ENCODE measurements at places on chromosomes 11 and 22.
A peak's percentile ranks its signal among the peaks of the same experiment; 100 is the strongest.

DNA sequence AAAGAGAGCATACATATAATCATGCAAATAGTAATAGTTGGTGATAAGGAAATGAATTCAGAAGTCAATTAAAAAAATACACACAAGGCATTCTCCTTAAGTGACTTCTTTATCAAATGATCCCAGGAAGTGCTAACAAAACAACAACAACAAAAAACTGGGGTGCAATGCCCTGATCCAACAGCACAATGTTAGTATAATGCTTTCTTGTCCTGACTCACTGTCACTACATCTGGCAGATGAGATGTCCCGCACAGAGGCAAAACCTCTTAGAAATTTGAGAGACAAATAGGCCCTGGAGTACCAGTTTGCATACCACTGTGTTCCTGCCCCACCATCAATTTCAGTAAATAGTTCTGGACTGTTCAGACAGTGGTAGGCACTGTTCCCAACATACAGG lies 11.0 kb upstream of the AMBRA1 start:
- no peak for DNase-seq

GRCh38 chr11:888310-889212 lies 22.0 kb downstream of the CHID1 start:
- DNase-seq = no peak

DNA sequence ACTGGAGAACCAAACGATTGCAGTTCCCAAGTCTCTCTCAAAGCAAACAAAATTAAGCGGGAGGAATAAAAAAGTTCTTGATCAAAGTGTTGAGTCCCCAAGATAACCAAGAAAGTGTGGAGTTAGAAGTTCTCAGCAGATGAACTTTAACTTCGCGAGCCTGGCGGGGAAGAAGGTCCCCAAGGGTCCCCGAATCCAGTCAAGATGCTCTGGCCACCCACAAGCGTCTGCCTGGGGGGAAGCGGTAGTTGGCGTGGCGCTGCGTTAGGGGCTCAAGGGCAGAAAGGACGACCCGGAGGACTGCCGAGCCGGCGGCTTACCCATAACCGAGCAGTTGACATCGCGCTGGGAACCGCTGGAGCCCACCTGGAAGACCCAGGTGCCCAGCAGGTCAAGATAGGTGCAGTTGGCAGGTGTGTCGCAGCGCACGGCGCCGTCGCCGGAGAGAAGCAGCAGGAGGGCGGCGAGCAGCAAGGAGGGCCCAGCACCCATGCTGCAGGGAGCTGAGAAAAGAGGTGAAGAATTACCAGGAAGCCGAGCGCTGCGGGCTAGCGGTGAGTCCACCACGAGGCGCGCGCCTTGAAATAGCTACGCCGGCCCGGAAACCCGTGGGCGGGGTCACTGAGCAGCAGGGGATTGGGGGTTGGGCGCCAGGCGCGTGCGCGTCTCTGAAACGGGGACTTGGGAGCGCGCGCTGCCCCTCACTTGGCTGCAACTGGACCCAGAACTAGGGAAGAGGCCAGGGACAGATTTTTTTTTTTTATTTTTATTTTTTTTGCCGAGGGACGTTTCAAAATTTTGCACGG lies at the start of gene CTSC:
CTSC (minus strand) TSS at position 556 of the 806 bp plus-strand sequence; CDS start at position 492, 64 bp downstream.
- peak; percentile 46 for DNase-seq

DNA sequence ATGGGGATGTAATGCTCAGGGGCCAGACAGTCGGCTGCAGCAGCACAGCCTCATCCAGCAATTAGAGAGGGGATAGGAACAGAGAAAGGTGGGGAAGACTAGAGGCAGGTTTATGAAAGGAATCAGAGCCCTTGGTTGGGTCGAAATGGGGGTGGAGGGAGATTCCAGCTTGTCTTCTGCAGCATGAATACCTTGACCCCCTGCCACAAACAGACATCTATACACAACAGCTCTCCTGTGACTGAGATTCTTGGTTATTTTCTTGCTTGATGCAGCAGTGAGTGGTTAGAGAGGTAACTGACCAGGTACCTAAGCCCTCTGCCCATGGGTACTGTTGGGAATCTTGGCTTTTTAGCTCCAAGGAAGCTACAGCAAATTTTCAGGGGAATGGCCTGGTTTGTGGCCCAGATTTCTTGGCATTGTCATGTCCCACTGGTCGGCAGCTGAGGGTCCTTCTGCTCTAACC lies at the start of gene TRIM49D1:
TRIM49D1 (minus strand) TSS at position 51 of the 466 bp plus-strand sequence. CDS start 4,535 bp downstream, outside the sequence.
- DNase-seq = no peak

GRCh38 chr11:118606157-118606843 lies 1.1 kb upstream of the PHLDB1 start:
- DNase-seq = no peak

GRCh38 chr11:2434008-2434407 lies 10.3 kb downstream of the TRPM5 start:
- DNase-seq = no peak

DNA sequence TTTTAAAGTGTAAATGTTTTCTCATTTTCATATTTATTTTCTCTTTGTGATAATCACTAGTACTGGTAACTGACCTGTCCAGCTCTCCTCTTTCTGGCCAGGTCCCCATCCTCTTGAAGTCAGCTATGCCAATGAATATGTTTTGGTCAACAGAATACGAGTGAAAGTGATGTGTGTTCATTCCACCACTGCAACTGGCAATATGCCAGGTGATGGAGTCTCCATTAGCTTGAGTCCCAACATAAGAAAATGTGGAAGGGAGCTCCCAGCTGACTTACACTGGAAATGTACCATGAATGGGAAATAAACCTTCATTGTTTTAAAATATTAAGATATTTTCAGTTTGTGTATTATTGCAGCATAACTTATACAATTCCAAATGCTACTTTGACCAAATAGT lies 75.8 kb downstream of the CCDC34 start:
- DNase-seq = no peak

DNA sequence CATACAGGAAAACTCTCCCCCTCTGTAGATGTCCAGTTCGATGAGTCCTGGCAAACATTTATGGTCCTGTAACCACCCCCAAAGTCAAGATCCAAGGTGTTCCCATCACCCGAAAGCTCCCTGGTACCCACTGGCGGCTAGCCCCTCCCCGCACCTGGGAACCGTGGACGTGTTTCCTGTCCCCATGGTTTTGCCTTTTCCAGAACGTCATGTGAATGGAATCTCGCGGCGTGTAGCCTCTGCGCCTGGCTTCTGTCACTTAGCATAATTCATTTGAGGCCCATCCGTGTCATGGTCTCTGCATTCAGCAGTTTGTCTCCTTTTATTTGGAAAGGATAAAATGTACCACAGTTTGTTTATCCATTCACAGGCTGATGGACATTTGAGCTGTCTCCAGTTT lies 106.3 kb downstream of the KCNQ1 start:
- DNase-seq = no peak

DNA sequence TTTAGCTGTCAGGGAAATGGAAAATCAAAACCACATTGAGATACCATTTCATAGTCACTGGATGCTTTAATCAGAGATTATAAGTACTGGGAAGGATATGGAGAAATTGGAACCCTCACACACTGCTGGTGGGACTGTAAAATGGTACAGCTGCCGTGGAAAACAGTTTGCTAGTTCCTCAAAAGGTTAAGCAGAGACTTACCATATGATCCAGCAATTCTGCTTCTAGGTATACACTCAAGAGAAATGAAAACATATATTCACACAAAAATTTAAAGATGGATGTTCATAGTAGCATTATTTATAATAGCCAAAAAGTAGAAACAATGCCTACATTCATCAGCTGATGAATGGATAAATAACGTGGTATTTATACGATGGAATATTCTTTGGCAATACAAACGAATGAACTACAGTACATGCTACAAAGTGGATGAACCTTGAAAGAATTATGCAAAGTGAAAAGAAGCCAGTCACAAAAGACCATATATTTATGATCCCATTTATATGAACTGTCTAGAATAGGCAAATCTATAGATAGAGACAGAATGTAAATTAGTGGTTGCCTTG lies 23.0 kb downstream of the RNF121 start:
- DNase-seq = no peak

DNA sequence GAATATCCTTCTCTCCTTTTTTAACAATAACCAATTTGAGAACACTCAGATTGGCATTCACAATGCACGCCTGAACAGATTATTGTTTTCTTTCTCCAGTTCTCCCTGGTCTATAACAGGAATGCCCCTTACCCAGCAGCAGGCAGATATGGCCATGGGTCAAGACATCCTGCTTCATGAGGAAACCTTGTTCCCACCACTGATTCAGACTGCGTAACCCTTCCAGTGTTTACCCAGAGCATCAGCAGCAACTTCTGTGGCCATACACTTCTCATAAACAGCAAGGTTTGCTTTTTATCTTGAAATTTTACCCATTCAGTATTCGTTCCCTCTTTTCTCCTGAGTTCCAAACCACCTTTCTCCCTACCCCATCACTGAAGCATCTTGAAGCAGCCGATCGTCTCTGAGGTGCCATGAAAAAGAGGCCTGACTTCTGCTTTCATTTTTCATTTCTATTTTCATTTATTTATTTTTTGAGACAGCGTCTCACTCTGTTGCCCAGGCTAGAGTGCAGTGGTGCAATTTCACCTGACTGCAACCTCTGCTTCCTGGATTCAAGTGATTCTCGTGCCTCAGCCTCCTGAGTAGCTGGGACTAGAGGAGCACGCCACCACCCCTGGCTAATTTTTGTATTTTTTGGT lies 9.6 kb downstream of the PTS start:
- no peak for DNase-seq

GRCh38 chr22:42732081-42732480 lies 11.4 kb upstream of the A4GALT start:
- no peak for DNase-seq

GRCh38 chr22:44153710-44154109 lies 27.0 kb upstream of the PARVG start:
- DNase-seq = no peak

GRCh38 chr11:1219834-1220815 lies 2.7 kb upstream of the MUC5B start:
- no peak for DNase-seq

GRCh38 chr11:111402411-111402810 lies 23.3 kb upstream of the POU2AF1 start:
- no peak for DNase-seq

GRCh38 chr11:1051356-1052132 lies 15.0 kb upstream of the MUC6 start:
- no peak for DNase-seq

DNA sequence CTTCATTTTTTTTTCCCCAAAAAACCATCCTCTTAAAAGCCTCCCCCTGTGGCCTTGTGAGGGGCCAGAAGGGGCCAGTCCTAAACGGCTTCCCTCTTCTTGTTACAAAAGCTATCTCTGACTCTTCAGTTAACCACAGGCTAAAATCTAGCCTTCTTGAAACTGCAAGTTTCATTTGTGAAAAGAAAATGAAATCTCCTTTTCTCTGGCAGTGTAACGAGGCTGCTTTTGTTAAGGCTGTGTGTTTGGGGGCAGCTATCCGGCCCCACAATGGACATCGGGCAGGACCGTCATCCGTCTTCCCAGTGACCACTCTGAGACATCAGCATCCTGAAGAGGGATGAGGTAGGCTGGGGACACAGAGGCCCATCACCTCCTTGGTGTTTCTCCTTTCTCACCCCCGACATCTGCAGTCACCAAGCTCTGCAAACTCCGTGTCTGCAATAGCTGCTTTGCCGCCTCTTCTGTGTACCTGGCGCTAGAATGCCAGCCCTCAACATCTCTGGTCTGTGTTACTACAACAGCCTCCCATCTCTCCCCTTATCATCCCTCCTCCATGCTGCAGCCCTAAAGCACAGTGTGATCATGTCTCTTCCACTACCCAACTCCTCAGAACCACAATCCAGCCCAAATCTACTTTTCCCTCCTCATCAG lies 94.0 kb downstream of the RCN1 start:
- no peak for DNase-seq

- DNase-seq = no peak
These were observed 16.2 kb downstream of the OTOG start for GRCh38 chr11:17563231-17563646.

GRCh38 chr11:12246147-12246546 lies 131.2 kb upstream of the PARVA start:
- DNase-seq = no peak

- DNase-seq = no peak
These were observed 62.2 kb upstream of the FADD start for GRCh38 chr11:70140711-70141485.

DNA sequence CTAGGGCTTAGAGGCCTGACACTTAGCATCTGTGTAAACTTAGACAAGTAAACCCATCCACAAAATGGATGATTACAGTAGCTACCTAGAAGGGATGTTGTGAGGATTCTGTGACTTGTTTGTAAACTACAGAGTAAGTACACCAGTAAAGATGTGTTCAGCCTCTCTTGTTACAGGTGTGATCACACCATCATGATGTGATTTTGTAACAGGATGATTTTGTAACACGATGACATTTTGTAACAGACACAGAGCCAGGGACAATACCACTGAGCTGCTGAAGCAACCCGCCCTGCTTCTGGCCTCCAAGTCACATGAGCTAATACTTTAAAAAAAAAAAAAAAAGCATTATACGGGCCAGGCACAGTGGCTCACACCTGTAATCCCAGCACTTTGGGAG lies 17.0 kb downstream of the FADD start:
- DNase-seq = no peak

Data from epithelial cell of prostate (primary cell).